ENCODE measurements at places on chromosomes 12 and 14.

- DNase-seq = no peak
Observed at GRCh38 chr12:72937486-72937885, 665.3 kb downstream of the TRHDE start.

DNA sequence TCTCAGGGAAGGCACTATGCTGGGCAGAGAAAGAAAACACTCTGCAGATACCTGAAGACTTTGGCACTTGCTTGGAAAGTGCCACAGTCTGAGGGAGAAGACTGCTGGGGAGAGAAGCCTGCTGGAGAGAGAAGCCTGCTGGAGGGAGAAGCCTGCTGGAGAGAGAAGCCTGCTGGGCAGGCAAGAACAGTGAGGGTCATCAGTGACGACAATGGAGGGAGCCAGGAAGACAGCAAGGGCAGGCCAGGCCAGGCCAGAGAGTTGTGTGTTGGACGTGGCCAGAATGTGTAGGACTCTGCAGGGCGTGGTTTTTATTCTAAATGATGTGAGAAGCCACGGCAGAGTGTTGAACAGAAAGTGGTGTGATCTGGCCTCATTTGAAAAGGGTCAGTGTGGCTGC lies 185.3 kb upstream of the ABCD2 start:
- DNase-seq = no peak

DNA sequence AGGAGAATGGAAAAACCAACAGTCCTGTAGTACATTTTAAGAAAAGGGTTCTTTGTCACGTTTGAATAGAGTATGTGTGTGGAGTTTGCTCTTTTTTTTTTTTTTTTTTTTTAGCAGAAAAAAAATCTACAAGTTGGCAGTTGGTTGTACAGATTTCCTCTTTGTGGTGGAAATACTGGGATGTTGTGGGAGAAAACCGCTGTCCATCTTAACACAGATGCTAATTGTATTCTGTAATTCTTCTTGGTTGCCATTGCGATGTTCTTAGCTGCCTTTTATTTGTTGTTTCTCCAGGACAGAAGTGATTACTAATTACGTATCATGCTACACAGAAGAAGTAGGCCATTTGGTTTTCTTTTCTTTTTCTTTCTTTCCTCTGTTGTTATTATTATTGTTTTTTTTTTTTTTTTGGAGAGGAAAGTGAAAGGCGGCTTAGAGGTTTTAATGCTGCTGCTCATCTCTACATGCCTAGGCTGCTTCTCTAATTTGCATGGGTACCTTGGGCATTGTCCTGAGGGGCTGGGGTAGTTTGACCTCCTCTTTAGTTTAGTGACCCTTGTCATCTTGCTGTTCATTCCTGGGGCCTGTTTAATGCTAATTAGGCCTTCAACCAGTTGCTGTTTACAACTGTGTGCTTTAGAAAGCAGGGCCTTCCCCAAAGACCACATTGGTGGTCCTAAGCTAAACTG lies 94.7 kb downstream of the TMTC2 start:
- no peak for DNase-seq

GRCh38 chr12:80498059-80498728 lies 54.2 kb downstream of the PTPRQ start:
- no peak for DNase-seq

DNA sequence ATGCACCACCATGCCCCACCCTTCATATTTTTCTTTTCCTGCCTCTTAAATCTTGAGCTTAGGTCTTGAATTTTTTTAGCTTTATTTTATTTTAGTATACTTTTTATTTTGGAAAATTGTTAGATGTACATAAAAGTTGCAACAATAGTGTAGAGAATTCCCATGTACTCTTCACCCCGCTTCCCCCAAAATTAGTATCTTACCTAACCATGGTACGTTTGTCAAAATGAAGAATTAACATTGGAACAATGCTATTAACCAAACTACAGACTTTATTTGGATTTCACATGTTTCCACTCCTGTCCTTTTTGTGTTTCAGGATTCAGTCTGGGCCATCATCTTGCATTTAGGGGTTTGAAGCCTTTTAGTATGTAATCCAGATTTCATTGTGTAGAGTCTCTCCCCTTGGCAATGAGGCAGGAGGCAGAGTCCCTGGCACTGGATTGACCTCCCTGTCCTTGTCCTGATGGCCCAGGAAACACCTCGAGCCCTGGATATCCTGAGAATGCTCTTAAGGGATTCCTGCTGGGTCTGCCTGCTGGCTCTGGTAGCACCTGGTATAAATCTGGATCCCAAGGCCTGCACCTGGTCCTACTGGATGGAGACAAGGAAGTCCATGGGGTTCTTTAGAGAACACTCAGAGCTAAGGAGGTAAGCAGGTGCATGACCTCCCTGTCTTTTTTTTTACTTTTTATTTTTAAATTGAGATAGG lies 19.9 kb upstream of the CTDSP2 start:
- no peak for DNase-seq

DNA sequence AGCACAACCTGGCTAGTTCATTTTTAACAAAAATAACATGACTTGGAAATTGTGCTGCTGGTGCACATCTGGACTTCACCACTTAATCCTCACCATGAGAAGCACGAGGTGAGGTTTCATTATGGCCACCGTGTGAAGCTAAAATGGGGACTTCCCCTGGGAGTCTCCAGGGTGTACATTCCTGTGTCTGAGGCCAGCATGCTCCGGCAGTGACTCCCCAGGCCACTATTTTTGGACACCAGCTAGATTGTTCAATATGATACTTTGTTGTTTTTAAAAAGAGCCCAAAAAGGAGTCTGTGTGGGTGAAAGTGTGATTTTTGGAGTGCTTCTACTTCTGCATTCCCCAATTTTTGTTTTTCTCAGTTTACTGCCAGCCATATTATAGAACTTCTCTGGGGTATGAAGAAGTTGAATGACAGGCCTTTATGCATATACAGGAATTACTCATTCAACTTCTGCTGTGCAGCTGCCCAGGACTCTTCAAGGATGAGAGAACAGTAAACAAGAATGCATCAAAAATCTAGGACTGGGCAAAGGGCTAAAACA lies 16.9 kb upstream of the AICDA start:
- DNase-seq = no peak

DNA sequence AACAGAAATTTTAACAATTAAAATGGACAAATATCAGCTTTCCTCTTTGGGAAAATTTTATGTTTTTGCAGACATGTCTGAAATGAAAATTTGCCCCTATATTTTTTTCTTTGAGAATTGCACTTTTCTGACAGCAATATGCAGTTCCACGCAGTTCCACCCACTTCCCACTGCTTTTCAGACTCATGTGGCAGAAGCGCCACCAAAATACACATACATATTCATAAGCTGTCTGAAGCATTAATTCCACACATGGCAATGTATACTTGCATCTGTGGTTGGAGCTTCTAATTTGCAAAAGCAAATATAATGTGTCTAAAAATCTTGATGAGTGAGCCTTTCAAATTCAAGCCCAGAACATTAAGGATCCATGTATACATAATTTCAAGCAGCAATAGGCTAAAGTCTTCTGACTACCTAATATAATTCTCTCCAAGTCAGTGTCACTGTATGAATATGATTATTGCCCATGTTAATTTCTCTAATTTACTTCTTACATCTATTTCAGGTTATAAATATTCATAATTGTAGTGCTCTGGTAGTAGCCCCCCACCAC lies 129.5 kb downstream of the PRKD1 start:
- DNase-seq = no peak

DNA sequence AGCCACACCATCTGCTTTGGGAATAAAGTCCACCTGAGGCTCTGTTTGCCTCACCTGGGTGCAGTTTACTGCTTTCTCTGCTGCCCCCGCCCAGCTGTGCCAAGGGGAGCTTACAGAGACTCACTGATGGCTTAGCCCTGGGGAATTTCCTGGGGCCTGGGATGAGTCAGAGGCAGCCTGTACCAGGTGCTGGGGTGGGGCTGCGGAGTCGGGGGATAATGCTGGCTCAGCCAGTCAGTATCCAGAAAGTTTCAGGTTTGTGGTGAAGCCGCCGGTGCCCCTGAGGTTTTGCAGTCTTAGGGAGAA lies 22.3 kb downstream of the PLEKHG3 start:
- peak; percentile 35 for DNase-seq

- DNase-seq = peak; percentile 41
Observed at GRCh38 chr12:6563448-6564050, 4.5 kb downstream of the NOP2 start.

DNA sequence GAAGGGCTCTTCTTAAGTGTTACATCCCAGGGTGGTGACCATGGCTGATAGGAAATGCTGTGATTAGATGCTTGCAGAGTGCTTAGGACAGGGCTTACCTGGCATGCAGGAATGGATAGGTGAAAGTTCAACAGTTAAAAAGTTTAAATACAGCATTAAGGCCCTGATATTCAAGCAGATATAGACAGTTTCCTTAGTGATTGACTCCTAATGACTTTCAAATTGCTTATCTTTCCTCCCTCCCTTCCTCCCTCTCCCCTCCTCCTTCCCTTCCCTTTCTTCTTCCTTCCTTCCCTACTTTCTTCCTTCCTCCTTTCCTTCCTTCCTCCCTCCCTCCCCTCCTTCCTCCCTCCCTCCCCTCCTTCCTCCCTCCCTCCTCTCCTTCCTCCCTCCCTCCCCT lies 244.6 kb upstream of the NOS1 start:
- no peak for DNase-seq

- DNase-seq = no peak
Observed at GRCh38 chr12:5439371-5439771, 7.5 kb downstream of the NTF3 start.
